ENCODE measurements at places on chromosomes 2 and 18.

DNA sequence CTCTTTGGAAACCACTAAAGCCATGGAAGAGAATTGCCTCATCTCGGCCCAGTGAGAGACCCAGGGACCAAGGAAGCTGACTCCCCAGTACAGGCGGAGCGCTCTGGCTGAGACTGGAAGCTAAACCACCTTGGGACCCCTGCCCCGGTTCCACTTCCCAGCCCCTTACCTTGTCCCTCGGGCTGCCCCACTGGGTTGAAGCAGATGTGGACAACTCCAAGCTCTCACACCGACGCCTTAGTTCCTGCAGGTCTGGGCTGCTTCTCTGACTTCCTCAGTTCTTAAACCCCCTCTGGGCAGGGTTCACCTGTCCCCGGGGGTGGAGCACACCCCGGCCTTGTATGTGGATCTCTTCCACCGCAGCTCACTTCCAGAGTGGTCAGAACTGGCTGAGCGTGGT lies 266.2 kb downstream of the PHLPP1 start:
- DNase-seq, result no peak

GRCh38 chr2:20737505-20737904 lies 70.6 kb downstream of the GDF7 start:
- DNase-seq, result no peak

DNA sequence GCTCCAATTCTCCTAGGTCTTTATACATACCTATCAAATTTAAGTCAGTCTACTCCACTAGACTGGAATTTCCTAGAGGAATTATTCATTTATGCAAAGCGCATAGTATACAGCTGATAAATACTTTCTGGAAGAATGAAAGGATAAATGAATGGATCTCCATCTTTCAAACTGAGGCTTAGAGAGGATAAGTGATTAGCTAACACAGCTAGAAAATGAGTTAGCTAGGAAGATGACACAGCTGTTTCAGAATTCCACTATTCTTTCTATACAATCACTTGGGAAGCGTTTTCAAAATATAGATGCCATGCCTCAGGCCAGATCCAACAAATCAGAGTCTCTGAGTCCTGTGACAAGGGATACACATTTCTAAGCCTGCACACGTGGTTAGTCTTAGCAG lies 1146.6 kb upstream of the ZEB2 start:
- no peak for DNase-seq

- no peak for DNase-seq
Observed at GRCh38 chr2:171430516-171431410, 3.0 kb downstream of the METTL8 start.

DNA sequence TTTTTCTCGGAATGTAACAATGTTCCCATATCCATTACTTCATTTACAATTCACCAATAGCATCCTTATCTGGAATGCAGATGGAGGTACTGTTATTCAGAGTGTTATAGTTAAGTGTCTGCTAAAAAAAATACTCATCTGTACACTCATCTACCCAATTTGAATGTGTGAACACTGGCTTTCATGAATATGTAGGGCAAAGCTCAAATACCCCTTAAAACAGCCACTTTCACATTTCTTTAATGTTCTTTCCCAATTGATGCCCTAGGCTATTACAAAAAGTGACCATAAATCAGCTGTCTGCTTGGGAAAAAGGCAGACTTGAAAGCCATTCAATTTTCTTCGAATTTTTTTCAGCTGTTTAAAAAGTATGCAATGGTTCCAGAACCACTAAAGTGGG lies 796.3 kb upstream of the FSHR start:
- no peak for DNase-seq

DNA sequence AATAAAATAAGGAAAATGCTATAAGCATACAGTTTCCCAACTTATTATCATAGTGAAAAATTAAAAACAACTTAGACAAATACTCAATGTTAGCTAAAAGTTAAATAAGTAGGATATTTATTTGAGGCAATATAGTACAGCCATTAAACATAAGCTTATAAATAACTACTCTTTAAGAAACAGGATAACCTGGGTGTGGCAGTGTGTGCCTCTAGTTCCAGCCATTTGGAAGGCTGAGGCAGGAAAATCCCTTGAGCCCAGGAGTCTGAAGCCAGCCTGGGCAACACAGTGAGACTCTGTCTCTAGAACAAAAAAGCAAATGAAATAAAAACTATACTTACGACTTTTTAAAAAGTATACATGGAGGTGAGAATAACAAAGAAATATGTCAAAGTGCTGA lies 39.7 kb downstream of the VIL1 start:
- DNase-seq, result no peak

DNA sequence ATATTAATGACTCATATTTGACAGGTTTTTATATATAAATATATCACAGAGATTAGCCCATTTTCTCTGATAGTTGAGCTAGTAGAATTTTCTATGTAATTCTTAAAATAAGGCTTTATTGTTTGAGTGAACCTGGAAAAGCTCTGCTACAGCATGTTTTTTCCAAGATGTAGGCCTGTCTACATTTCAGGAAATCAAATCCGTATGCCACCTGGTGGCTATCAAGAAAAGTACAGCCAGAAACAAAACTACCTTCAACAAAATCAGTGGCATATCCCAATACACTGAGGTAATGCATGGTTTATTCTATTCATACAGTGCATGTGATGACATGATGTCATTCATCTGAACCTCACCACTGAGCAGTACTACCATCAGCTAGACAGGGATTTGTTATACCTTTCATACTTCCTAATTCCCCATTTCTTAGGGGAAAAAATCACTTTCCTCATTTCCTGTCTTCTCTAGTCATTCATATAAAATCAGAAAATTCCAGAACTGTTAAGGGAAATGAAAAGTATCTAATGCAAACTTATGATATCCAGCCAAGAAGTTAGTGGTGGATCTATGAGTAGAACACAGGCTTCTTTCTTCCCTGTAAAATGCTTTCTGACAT lies 310.4 kb upstream of the SYT4 start:
- DNase-seq, result no peak

- DNase-seq, result no peak
Observed at GRCh38 chr2:71736091-71736861, 282.9 kb downstream of the DYSF start.

DNA sequence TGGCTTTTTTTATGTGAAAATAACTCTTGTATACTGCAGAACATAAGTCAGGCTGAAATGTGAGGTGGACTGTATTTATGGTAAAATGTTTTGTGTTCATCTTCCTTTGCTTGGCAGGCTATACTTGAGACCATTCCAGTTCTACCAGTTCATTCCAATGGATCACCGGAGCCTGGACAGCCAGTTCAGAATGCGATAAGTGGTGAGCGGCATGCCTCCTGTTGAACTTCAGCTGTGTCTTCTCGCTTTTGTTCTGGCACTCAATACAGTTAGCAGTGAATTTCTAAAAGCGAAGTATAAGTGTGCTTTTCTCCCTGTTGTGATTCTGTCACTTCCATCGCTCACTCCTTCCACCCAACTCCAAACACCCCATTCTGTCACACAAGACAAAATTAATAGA lies 138.5 kb downstream of the ARHGAP28 start:
- no peak for DNase-seq

GRCh38 chr2:28128281-28128950 lies 237.9 kb downstream of the BABAM2 start:
- DNase-seq, result no peak

GRCh38 chr2:100753881-100754280 lies 66.1 kb upstream of the NPAS2 start:
- no peak for DNase-seq

GRCh38 chr2:238061315-238062202 lies 758 bp downstream of the SCLY start:
- DNase-seq, result peak; percentile 11

DNA sequence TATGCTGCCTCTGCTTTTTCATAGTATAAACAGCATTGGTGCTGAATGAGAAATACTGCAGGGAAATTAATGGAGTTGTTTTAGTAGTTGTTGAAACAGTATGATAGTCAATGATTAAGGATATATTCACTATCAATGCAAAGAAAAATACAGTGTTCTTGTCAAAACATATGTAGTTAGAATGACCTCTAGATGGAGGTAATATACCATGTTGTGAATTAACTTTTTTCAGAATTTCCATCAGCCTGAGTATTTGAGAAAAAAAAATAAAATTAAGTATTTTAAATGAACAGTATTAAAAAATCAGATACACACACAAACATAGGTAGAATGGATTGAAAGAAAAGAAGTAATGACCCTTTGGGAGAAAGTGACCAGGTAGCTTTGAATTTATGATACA lies 59.5 kb downstream of the RMDN2 start:
- DNase-seq, result no peak

DNA sequence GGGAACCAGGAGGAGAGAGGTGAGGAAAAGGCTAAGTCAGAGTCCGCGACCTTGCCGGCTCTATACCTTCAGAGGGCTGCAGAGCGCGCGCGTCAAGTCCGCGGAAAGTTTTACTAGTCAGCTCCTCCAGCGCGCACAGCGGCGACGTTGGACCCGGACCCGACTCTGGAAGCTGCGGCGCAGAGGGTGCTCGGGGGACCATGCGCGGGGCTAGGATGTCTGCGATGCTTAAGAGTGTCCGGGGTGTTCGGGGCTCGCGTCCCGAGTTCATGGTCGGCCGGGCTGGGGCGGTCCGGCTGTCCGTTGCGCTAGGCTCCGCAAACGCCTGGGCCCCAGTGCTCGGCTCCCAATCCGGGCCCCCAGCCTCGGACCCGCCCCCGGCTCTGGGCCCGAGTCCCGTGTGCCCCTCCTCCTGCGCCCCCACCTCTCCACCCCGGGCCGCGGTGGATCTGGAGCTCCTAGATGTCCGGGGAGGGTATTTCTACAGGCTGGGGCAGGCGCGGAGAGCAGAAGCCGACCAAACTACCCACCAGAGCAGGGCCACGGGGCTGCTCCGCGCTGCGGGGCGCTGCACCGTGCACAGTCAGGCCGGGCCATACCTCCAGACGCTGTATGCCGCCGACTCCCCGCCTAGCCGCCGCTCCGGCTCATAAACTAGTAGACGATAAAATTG lies at the start of gene LBX2:
Gene LBX2, minus strand, starts transcription at position 337 of the 673 bp plus-strand sequence. Its CDS starts 66 bp downstream, at position 271.
- no peak for DNase-seq

DNA sequence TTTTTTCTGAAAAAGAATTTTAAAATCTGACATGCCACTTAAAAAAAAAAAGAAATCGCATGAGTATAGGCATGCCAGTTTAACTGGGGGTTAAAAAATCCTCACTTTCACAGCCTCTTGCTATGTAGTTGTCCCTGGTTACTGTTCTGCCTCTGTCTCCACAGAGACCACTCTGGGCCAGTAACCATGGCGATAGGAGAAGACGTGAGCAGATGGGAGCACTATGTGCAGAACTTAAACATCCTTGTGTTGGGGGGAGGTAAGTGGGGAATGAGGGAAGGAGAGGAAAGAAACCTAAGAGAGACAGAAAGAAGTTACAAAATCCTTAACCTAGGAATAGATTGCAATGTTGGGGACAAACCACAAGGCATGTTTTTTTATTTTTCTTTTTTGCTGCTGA lies 75.9 kb upstream of the CYRIA start:
- DNase-seq, result no peak

DNA sequence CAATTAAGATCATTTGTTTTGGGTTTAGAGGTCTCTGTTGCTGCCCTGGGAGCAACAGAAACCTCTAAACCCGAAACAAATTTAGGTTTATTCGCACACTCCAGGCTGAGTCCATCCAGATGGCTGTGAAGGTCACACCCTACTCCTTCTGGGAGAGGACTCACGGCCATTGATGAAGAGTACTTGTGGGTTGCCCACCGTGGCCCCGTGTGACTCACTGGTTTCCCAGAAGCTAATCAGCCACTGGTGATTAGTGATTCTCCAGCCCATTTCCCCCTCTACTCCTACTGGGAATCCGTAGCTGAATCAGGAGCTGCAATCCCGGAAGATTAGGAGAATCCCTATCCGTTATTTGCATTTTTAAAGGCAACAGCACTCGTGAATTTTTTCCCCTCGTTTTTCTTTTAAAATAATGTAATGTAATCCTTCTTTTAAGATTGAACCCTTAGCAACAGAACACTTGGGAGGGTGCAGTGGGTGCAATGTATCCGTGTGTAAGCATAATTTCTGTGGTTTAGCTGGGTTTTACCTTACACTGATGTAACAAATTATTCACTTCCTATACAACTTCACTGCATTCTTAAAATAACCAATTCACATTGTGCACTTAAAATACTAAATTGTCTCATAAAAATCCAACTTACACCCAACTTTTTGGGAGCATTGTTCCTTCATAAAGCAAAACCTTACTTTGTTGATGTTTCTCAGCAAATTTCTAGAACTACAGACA lies 27.5 kb upstream of the EPAS1 start:
- DNase-seq, result no peak

DNA sequence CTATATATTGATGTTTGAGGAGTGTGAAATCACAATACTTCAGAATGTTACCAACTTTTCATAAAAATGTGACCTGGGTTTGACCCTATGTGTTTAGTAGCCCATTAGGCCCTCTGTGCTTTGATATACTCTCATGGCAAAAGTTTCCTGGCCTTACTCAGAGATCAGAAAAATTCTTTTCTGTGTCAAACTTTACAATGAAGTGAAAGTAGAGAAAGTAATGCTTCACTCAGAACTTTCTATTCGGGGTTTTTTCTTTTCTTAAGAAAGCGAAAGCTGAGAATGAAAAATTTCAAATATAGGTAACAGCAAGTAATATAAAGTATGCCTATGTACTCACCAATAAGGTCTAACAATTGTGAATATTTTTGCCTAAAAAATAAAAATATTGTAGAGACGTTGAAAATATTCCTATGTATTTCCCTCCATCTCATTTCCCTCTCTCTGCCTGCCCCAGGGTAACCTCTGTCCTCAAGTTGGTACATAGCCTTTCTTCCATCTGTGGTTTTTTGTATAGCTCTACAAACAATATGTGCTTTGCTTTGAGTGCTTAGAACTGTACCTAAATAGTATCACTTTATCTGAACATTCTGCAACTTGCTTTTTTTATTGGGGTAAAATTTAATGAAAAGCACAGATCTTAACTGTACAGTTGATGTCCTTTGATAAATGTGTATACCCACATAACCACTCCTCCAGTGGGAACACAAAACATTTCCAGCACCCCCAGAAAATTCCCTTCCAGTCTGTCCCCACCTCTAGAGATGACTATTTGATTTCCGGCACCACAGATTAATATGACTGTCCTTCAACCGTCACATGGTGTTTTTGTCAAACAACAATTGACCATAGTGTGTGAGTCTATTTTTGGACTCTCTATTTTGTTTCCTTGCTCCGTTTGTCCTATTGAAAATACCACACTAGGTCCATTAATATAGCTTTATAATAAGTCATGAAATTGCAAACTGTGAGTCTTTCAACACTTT lies 10.3 kb upstream of the ACKR3 start:
- no peak for DNase-seq

GRCh38 chr2:216030216-216030615 lies 16.9 kb upstream of the MREG start:
- no peak for DNase-seq

DNA sequence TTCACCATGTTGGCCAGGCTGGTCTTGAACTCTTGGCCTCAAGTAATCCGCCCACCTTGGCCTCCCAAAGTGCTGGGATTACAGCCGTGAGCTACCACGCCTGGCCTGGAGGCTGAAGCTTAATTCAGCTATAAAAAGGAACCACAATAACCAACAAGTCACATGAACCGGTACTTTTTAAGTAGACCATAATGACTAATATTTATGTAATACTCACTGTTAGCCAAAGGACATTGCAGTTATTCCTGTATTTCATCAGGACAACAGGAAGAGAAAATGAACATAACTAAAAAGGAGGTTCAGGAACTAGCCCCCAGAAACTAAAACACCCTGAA lies 49.0 kb upstream of the TMEM87B start:
- no peak for DNase-seq

GRCh38 chr18:9735238-9735637 lies 27.1 kb downstream of the RAB31 start:
- no peak for DNase-seq
